ENCODE measurements at places on chromosomes 3 and 15. TPM values are rescaled to one million over a fixed set of nuclear protein-coding genes. Genes with fewer than 3 reads are reported as not detected.

NAALADL2 gene
- total RNA-seq, result 0.23 TPM

FBXO40 gene
- not detected for total RNA-seq

SLC7A14 gene
- total RNA-seq, result not detected

DUOX2 gene
- 0.06 TPM for total RNA-seq

RBM6 gene
- total RNA-seq, result 32.9 TPM

CCK gene
- 1.2 TPM for total RNA-seq
